ENCODE measurements at places on chromosomes 7 and 10.

- DNase-seq: no peak
Measured at GRCh38 chr10:44400541-44400940, 15.6 kb upstream of the CXCL12 start.

- DNase-seq: no peak
Measured at GRCh38 chr7:155469311-155470185, 11.6 kb downstream of the EN2 start.

DNA sequence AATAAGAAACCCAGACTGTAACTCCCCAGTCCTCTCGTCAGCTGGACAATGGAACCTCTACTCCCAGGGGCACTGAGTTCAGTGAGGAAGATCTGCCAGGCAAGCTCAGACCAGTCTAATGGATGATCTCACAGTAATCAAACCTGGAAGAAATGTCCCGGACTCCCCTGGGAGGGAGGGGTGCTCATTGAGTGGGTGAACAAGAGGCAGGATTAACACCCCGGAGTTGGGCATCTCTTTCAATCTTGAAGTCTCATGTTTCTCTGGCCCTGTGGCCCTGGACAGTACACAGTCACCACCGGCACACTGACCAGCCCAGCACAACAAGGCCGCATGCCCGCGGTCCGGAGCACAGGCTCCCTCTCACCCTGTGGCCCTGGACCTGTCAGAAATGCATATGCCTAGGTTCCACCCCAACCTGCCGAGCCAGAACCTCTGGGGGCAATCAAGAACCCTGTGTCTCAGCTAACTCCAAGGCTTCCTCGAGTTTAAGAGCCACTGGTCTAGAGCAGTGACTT is 27.8 kb downstream of the CXCL12 start:
- no peak for DNase-seq

DNA sequence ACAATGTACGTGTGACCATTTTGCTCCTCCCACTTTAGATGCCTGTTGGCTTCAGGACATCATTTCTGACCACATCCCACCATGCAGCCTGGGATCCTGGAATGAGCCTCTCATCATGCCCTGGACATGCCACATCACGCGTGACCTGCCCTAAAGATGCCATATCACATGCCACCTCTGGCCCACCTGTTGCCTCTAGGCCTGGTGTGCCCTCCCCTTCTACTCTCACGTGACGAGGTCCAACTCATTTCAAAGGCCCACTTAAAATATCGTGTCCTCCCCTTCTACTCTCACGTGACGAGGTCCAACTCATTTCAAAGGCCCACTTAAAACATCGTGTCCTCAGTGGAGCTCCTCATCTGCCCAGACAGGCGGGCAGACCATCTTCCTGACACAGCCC is 254.9 kb downstream of the TEX36 start:
- no peak for DNase-seq

DNA sequence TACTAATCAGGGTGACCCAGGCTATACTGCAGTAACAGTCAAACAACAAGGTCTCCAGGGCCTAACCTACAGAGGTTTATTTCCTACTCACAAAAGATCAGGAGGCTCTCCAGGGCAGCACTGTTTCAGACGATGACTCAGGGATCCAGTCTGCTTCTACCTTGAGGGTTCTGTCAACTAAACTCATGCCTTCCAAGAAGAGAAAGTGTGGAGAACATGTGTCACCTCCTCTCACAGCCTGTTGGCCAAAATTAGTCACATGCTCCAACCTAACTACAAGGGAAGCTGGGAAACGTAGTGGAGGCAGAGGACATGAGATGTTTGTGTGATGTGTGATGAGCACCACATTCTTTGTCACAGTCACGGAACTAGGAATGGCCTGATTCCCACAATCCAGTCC is 14.7 kb upstream of the INA start:
- DNase-seq: no peak

- no peak for DNase-seq
Measured at GRCh38 chr7:55105952-55106351, 87.1 kb downstream of the EGFR start.

DNA sequence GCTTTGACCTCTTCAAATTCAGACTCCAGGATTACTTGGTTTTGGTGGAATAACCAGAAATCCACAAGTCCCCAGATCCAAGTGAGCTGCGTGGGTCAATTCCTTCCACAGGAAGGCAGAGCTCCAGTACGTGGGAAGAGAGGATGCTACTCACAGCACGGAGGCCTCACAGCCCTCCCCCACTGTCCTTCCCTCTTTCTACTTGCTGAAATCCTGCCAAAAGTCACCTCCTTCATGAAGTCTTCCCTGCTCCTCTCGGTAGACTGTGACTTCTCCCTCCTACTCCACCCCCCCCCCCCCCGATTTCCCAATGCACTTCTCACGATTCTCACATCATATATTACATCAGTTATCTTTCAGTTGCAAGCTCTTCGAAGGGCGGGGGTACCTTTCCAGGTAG is 12.3 kb downstream of the CAMK2G start:
- no peak for DNase-seq

GRCh38 chr7:4234498-4234855 is 447.6 kb upstream of the FOXK1 start:
- DNase-seq: no peak

DNA sequence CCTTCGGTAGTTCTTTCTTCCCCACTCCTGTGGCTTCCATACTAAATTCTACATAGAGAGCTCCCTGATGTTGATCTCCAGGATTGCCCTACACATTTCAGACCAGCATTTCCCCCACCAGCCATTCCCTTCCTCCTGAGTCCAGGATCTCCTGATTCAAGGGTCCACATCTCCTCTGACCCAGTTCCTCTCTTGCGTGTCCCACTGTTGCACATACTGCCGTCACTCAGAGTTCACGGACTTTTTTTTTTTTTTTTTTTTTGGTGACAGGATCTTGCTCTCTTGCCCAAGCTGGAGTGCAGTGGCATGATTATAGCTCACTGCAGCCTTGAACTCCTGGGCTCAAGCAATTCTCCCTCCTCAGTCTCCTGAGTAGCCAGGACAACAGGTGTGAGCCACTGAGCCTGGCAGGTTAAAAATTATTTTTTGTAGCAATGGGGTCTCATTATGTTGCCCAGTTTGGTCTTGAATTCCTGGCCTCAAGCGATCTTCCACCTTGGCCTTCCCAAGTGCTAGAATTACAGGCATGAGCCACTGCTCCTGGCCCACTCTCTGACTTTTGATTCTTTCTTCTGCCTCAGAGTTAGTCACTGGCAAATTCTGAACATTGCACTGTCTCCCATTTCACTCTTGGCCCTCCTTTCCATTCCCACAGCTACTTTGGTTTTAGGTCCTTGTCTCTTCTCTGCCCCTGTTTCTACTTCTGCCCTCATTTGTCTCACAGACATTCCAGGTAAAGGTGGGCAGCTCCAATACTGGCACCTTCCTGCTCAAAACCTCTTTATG is 29.6 kb upstream of the ZRANB1 start:
- DNase-seq: no peak

DNA sequence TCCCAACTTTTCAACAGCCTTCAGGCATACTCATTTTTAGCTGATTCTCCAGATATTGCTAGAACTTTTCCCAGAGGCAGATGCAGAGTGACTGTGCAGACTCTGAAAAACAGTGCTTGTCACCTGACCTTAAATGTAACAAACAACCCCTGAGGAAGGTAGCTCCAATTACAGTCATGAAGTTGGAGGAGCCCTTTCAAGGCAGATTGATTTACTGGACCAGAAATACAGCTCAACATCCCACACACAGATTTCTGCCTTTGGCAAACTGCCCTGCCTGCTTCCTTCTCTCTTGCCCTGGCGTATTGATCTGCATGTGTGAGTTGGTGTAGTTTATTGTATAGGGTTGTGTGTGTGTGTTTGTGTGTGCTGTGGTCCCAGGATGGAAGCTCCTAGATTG is 38.5 kb downstream of the PYROXD2 start:
- DNase-seq: no peak

- DNase-seq: no peak
Measured at GRCh38 chr10:21668831-21669230, 134.8 kb downstream of the MLLT10 start.

GRCh38 chr7:112302566-112302965 is 96.1 kb downstream of the ZNF277 start:
- no peak for DNase-seq

GRCh38 chr7:157432541-157432956 is 95.7 kb downstream of the DNAJB6 start:
- no peak for DNase-seq

GRCh38 chr7:17674166-17674942 is 265.9 kb downstream of the SNX13 start:
- no peak for DNase-seq

- DNase-seq: no peak
Measured at GRCh38 chr7:106064316-106064715, 47.8 kb downstream of the SYPL1 start.

DNA sequence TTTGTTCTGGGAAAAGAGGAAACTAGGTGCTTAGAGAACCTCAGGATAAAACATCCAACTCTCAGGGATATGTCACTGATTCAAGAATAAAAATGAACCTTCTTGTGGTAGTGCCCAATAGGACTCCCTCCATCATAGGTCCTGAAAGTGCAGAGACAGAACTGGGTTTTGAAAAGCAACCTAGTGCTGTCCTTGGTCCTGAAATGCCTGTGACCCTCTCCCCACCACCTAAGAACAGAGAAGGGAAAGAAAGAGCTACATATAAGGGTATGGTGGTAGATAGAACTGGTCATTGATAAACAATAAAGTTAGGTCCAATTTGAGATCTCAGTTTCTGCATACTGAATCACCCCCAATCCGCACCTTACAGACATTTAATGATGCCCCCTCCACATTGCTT is 953.3 kb downstream of the XPNPEP1 start:
- DNase-seq: no peak

- DNase-seq: no peak
Measured at GRCh38 chr10:46292573-46293023, 5.8 kb downstream of the ANTXRL start.

- no peak for DNase-seq
Measured at GRCh38 chr10:121667948-121668313, 69.7 kb upstream of the FGFR2 start.

DNA sequence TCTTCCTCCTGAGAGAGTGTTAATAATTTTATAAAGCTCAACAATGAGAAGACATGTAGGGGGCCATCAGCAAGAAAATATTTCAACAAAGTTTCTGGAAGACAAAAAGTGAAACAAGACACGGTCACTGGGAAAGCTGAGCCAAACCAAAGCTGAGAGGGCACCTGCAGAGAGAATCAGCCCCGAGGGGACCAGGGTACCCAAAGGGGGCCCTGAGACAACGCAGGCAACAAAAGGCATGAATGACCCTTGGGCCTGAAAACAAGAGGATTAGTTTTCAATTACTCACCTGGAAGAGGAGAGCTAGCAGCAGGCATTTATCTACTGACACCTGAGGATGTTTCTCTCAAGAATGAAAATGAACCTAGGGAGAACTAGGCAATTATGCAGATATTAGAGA is 461.2 kb upstream of the MGMT start:
- DNase-seq: no peak

DNA sequence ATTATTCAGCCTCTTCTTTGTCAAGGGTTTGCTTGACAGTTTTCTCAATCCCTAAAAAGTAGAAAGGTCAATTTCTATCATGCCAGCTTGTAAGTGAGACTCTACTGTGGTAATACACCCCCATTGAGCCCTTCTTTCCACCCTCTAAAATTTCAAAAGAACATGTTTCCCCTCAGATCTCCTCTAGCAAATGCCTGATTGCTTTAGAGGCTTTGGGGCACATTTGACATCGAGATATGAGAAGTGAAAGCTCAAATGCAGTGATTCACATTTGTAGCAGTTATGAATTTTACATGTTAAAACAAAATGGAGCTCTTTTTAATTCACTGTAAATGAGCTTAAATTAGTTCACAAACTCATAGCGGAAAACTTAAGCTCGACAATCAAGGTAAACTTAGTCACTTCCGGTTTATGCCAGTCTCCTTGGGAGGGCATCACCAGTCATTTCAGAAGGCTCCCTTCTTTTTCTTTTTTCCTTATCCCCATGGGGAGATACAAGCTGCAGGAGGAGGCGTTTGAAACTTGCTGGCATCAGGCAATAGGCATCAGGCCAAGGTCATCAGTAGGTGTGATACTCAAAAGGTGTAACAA is 55.3 kb upstream of the ADO start:
- no peak for DNase-seq

DNA sequence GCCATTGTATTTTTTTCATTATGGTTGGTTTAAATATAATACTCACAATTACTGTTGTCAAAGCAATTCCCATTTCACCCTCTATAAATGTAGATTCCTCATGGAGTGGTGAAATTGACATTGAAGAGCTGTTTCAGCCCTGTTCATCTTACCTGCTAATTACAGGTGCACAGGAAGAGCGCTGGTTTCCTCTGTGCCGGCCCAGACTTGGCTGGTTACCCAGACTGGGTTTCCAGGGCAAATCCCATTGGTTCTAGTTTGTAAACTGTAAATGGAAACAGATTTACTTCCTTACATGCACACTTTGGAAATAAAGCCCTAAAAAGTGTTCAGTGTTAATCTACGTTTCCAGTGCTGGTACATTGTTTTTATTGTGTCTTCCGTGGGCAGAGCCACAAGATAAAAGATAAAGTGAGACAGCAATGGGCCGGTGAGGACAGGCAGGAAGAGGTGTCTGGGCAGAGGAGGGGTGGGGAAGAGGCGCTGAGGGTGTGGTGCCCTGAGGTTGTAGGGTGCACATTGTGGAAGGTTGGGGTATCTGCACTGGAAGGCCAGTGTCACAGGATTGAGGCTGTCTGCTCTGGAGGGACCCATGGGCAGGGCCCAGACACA is 71.6 kb upstream of the ZPBP start:
- DNase-seq: no peak

GRCh38 chr7:26461518-26461917 is 169.9 kb downstream of the SNX10 start:
- DNase-seq: no peak

GRCh38 chr10:117366741-117367140 is 8.5 kb downstream of the PDZD8 start:
- DNase-seq: no peak

- no peak for DNase-seq
Measured at GRCh38 chr10:87594864-87595263, 64.8 kb upstream of the PAPSS2 start.

GRCh38 chr10:75548356-75548755 is 116.9 kb downstream of the LRMDA start:
- no peak for DNase-seq

GRCh38 chr7:116730097-116731022 is 58.4 kb downstream of the MET start:
- no peak for DNase-seq

- DNase-seq: no peak
Measured at GRCh38 chr7:158075633-158076001, 512.0 kb downstream of the PTPRN2 start.

DNA sequence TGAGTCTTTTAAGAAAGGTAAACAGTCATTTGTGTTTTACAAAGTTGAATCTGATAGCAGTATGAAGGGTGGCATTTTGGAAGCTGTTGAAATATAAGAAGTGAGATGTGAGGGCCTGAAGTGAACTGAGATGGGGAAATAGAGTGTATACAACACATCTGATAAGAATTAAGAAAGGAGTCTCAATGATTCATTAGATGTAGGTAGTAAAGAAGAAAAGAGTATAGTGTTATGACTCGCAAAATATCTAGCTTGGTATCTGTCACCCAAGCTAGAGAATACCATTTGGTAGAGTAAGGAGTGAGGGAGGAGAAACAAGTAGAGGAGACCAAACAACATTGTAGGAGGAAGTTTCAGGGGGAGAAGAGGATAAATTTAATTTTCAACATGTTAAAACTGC is 5.3 kb downstream of the PTPN12 start:
- no peak for DNase-seq

GRCh38 chr7:35495377-35495776 is 199.6 kb downstream of the HERPUD2 start:
- no peak for DNase-seq

Data from activated CD4-positive, CD25-positive, alpha-beta regulatory T cell (primary cell).